ENCODE measurements at places on chromosomes 16 and 17.
A peak's percentile ranks its signal among the peaks of the same experiment; 100 is the strongest.

GRCh38 chr16:54398986-54399385, 112.4 kb upstream of the IRX3 start:
- DNase-seq: no peak

GRCh38 chr17:39700148-39700987, 504 bp downstream of the ERBB2 start:
- DNase-seq: no peak

DNA sequence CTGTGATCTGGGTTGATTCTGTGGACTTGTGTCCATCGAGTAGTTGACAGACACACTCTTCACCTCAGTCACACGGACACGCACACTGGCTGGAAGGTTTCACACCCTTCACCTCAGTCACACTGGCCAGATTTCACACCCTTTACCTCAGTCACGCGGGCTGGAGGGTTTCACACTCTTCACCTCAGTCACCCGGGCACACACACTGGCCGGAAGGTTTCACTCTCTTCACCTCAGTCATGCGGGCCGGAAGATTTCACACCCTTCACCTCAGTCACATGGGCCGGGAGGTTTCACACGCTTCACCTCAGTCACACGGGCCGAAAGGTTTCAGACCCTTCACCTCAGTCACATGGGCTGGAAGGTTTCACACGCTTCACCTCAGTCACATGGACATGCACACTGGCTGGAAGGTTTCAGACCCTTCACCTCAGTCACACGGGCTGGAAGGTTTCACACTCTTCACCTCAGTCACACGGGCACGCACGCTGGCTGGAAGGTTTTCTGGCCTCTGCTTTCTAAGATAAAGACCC, 96.2 kb downstream of the PGS1 start:
- DNase-seq: no peak

- no peak for DNase-seq
Observed at GRCh38 chr17:67500677-67501300, 123.7 kb downstream of the PITPNC1 start.

- DNase-seq: no peak
Observed at GRCh38 chr16:55624696-55625095, 31.1 kb upstream of the SLC6A2 start.

DNA sequence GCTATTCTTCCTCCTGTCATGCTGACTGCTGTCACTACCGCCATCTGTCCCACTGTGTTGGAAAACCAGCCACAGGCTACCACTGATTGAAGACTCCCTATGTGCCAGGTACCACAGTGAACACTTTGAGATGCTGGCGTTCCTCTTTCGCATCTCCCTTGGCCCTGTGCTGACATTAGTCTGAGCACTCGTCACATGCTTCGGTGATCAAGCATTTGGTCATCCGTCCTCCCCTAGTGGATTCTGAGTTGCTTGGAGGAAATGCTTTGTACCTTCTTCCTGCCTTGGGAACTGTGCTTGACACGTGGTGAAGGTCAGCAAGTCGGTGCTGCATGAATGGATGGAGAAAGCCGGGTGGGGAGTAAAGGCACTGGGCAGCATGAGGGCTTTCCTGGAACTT, 260.1 kb downstream of the SNX29 start:
- DNase-seq: no peak

DNA sequence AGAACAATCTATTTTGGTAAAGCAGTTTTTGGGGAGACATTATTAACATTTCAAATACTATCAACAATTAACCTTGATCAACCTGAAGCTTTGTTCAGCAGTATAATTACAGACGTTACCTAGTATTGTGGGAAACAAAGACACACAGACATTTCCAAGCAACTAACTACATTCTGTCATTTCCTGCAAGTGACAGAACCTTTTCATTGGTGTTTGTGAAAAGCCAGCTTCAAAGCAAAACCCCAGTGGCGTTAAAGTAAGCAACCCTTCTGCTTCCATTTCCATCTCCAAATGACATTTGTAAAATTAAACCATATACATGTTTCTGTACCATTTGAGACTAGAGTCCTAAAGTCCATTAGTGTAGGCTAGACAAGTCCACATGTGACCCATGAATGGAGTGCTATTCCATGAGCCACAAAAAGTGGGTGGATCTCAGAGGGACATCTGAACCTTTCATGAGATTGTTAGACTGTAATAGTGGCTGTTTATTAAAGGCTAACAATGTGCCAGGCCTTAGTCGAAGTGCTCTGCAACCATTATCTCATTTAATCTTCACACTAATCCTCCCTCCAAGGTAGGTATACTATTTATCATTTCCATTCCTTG, 101.2 kb downstream of the SSH2 start:
- DNase-seq: no peak

GRCh38 chr17:16377941-16378341, 3.0 kb upstream of the UBB start:
- DNase-seq: no peak

DNA sequence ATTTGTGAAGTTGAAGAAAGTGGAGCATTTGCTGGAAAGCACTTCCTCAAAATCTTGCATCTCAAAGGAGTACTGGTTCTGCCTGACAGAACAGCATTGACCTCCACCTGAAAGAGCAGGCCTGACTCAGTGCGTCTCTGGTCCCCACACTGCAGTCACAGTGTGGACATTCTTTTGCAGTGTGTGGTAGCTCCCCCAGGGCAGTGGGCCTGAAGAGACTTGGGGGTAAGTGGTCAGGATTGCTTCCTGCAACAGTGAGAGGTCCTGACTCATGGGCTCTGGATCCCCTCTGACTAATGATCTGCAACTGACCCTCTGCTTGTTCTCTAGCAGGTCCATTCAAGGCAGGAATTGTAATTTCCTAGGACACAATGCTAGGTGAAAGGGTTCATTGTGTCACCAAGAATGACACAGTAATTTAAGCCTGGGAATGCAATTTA, 204.9 kb upstream of the KCNJ16 start:
- no peak for DNase-seq

- DNase-seq: peak; percentile 74
Observed at GRCh38 chr17:80220054-80220735, at the start of the genes SGSH and SLC26A11. Gene SGSH, minus strand, starts transcription at chr17:80220333. Its CDS starts 20 bp downstream, at chr17:80220313. Gene SLC26A11, plus strand, starts transcription at chr17:80220427. Its CDS starts 1,134 bp downstream, at chr17:80221561.
